NCI-H82 (cell line): ENCODE measurements at places on chromosomes 7 and 10.

- DNase-seq, result no peak
Measured at GRCh38 chr10:13815756-13816155, 229.0 kb downstream of the PRPF18 start.

GRCh38 chr10:118017850-118018249 lies 28.9 kb downstream of the RAB11FIP2 start:
- no peak for DNase-seq

DNA sequence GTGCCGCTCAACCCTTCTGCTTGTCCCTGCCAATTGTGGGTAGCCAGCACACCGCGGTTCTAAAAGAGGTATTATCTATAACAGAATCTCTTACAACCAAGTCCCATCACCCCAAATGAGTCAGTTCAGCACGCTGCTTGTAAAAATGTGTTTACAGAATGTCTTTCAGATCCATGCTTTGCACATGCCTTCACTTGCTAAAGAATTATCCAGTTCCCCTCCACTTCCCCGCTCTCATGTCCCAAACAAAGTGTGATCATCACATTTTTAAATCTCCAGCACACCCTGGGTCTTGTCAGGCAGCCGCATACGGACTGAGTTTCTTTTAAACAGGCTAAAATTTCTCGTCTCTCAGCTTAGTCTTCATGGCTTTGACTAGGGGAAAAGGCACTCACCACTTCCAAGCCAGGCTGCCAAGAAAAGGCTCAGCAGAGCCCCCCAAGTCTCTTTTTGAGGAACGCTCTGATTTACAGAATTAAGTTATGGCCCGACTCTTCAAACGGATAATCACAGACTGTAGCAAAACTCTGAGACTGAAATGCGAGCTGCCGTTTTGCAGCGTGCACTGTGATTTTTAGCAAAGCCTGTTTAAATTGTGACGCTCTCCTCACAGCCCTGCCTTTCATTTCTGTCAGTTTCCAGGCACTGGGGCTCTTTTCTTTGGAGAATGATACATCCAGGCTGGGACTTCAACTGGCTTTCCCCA lies 29.8 kb upstream of the FGFR2 start:
- no peak for DNase-seq

DNA sequence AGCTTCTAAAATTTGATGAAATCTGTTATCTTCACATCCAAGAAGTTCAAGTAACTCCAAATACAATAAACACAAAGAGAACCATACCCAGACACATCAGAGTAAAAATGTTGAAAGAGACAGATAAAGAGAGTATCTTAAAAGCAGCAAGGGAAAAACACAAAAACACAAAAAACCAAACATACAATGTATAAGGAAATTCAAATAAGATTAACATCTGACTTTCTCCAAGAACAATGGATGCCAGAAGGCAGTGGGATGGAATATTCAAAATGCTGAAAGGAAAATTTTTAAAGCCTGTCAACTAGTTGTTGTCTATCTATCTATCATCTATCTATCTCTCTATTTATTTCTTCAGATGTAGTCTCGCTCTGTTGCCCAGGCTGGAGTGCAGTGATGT lies 72.4 kb upstream of the MKLN1 start:
- DNase-seq, result no peak

DNA sequence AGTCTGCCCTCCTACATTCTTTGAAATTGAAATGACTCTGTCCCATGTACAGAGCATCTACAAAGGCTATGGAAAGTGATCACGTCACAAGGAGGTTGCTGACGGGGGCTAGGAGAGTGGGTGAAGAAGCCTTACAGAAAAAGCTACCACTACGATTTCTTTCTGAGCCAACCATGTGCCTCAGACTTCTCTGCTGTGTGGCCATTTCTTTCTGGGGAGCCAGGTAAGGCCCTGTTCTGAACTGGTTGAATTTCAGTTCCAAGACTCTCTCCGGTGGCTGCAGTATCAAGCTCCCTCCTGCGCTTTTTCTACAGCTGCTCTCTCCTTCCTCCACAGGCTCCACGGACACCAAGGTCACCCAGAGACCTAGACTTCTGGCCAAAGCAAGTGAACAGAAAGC lies 112.5 kb upstream of the PRSS1 start:
- no peak for DNase-seq

- DNase-seq, result no peak
Measured at GRCh38 chr10:69632516-69633199, 2.6 kb downstream of the FAM241B start.

DNA sequence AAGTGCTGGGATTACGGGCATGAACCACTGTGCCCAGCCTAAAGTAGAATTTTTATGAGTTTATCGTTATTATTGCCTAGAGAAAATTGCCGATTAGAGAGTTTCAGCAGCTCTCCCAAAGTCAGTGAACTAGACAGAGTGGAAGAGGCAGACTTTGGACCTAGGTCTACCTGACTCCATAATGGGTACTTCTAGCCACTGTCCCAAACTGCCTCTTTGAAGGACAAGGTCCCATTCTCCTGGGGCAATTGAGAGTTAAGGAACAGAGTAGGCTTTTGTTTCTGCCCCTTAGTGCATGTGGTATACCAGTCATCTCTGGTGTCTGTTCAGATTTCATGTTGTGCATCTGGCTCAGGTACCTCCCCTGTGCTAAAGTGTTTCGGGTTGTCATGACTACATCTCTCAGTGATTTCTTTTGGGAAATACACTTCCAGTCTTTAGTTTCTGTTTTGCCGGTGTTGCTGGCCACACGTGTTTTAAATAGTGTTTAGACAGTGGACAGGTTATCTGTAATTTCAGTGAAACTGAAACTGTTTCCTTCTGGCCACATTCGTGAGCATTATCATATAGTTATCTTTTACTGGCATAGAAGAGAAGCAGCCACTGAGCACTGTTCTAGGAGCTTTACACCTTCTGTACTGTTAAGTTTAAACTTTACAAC lies 4.7 kb downstream of the TMEM236 start:
- DNase-seq, result no peak

- DNase-seq, result no peak
Measured at GRCh38 chr7:114606100-114606499, 191.5 kb downstream of the FOXP2 start.

DNA sequence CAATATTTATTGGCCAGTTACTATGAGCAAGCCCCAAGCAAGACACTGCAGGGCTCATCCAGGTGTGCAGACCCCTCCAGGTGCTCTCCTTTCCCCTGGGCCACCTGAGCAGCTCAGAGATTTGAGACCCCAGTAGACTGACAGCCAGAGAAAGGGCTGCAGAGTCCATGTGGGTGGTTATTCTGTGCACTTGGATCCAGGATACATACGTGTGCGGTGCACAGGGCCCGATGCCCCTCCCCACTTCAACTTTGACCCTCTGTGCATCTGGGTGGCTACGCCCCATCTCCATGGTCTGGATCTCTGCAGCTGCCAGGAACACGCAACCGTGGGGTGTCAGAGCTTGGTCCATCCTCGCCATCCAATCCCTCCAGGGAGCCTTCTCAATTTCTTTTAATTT lies 72.9 kb downstream of the MKI67 start:
- no peak for DNase-seq

- DNase-seq, result peak; percentile 81
Measured at GRCh38 chr7:122528879-122529481, 169.9 kb downstream of the RNF133 start.

DNA sequence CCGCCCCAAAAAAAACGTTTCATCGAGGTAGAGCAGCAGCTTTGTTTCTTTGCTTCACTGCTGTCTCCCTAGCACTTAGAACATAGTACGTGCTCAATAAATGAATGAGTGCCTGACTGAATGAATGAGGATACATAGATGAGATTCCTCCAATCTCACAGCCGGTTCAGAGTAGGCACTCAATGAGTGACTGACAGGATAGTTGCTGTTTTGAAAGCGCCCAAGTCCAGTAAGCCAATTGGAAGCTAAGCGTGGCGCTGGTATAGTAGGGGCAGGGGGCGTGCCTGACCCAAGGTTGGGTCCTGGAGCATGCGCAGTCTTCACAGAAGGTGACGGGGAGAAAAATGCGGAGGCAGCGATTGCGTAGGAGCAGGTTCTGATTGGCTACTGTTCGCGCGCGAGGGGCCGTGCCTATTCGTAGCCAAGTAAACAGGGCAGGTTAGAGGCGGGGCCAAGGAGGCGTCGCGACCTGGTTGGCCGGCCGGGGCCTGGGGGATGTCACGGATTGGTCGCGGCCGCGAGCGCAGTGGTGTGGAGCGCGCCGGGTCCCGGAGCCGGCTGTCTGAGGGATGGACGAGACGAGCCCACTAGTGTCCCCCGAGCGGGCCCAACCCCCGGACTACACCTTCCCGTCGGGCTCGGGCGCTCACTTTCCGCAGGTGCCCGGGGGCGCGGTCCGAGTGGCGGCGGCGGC lies at the start of gene PI4K2A:
Gene PI4K2A, plus strand, starts transcription at position 498 of the 694 bp plus-strand sequence. Its CDS starts 72 bp downstream, at position 570.
- peak; percentile 99 for DNase-seq

GRCh38 chr7:158101821-158102450 lies 485.7 kb downstream of the PTPRN2 start:
- no peak for DNase-seq

GRCh38 chr7:77699056-77699455 lies 2.8 kb downstream of the RSBN1L start:
- no peak for DNase-seq

- DNase-seq, result no peak
Measured at GRCh38 chr7:153447011-153447410, 605.2 kb upstream of the DPP6 start.

DNA sequence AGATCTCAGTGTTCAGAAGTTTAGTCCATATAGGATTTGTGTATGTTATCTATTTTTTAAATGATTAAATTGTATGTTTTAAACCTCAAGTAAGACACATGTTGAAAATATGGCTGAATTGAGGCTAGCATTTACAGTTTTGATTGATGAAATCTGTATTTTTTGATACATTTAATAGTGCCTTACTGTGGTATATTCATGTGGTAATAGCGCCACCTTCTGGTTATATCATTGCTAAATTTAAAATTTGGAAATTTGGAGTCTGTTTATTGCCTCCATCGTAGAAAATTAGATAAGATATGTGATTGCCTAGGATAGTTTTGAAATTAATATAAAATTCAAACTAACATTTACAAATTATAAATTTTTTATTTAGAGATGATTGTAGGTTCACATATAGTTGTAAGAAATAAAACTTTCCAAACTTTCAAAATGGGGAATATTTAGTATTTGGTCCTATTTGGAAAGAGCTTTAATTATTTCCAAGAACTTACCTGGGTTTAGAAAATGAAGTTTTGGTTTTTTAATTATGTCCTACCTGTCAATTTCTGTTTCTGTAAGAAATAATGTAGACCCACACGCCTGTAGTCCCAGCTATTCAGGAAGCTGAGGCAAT lies 19.1 kb upstream of the ARMS2 start:
- DNase-seq, result peak; percentile 67

- peak; percentile 86 for DNase-seq
Measured at GRCh38 chr10:10432296-10433035, 585.2 kb upstream of the CELF2 start.

- no peak for DNase-seq
Measured at GRCh38 chr7:42573881-42574672, 337.1 kb upstream of the GLI3 start.

DNA sequence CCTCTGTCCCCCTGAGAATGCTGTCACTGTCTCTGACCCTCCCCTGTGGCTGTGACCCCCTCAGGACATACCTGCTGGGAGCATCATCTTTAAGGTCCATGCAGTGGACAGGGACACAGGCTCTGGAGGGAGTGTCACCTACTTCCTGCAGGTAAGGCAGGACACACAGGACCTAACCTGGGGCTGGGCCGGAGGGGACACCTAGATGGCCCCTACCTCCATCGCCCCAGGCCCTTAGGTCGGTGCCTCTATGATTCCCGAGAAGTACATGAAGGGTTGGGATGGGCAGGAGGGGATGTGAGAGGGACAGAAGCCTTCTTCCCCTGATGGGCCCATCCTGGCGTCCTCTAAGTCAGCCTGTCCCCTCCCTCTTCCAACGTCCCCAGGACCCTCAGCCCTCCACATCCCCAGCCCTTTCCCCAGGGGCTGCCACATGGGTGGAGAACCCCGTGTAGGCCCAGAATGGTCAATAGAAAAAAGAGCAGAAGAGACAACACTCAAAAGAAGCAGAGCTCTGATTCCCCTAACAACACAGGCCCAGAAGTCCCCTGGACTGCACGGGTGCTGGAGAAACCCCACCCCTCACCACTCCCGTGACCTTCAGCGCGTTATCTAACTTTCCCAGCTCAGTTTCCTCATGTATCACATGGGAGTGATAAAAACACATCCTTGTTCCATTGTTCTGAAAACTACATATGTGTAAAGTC lies 6.4 kb downstream of the CDHR1 start:
- no peak for DNase-seq

GRCh38 chr7:48074204-48074654 lies 14.8 kb upstream of the UPP1 start:
- no peak for DNase-seq

- DNase-seq, result no peak
Measured at GRCh38 chr7:142968229-142968628, 6.1 kb upstream of the KEL start.

DNA sequence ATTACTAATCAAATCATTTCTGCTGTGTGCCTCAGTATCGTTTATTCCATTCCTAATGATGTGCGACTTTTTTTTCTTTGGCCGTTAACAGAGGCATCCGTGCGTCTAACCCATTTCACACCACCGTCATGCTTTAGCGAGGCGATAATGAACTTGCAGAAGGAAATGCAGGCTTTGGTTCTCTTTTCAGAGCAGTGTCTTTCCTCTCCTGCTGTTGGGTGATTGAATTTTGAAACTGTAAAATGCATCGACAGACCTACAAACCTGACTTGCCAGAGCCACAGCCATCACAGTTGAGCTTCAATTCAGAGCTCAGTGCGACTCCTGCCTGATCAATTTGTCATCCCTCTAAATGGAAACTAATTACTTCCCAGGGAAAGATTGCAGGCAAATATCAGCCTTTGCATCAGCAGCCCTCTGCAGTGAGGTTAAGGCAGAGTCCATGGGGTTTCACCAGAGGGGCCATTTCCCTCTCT lies 486.0 kb upstream of the GALNT17 start:
- DNase-seq, result no peak

DNA sequence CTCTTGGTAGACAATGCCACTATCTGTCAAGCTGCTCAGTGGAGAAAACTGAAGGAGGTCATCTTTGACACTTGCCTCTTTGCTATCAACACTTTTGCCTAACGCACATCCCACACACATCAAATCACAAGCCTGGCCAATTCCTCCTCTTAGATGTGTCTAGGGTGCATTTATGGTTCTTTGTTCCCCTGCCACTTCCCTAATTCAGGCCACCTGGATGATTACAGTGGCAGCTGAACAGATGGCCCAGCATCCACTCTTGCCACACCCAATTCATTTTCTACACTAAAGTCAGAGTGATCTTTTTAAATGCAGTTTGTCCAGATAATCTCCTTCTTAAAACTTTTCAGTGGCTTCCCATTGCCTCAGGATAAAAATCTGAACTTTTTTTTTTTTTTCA lies 58.6 kb downstream of the LAMB4 start:
- DNase-seq, result peak; percentile 88

GRCh38 chr10:17454161-17455014 lies at the start of gene ST8SIA6:
ST8SIA6 (minus strand) TSS chr10:17454595; CDS start chr10:17454255, 340 bp downstream.
- DNase-seq, result peak; percentile 8

- DNase-seq, result no peak
Measured at GRCh38 chr7:88523645-88524044, 217.0 kb upstream of the STEAP4 start.

GRCh38 chr7:78080241-78080640 lies 281.7 kb downstream of the PHTF2 start:
- DNase-seq, result no peak
